ENCODE measurements at places on chromosomes 4 and X.
A peak's percentile ranks its signal among the peaks of the same experiment; 100 is the strongest.

- DNase-seq: no peak
These were observed 180.2 kb downstream of the PALLD start for GRCh38 chr4:168677063-168677462.

- peak; percentile 67 for DNase-seq
These were observed 123.1 kb upstream of the GPM6A start for GRCh38 chr4:175935016-175935661.

DNA sequence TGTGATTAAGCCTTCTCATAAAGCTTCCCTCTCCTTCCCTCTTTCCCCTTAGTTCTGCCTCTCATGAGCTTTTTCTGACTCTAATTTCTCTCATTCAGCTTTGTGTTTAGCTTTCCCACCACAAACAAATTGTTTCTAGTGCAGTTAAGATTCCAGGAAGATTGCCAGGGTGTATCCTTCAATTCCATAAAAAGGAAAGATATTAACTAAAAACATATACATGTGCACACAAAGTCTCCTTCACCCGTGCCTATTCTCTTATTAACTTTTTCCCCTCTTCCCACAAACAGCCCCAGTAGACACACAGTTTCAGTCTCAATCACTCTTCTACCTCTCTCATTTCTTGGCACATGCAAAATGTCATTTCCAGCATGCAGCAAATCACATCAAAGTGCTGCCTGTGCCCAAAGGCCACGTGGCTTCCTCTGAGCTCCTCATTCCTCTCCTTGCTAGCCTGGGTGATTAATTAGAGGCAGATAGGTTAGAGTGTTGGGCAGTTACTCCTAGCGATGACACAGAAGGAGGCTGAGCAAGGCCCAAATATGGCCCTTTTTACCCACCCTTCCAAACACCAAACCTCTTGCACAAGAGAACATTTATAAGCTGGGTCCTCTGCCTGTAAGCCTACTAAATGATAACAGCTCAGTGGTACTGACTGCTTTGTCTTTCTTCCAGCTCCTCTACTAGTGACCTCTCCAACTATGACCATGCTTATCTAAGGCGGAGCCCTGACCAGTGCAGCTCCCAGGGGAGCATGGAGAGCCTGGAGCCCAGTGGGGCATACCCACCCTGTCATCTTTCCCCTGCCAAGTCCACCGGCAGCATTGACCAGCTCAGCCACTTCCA, 159.6 kb downstream of the SOWAHB start:
- DNase-seq: no peak

GRCh38 chr4:129140521-129140920, 44.6 kb downstream of the C4orf33 start:
- DNase-seq: no peak

DNA sequence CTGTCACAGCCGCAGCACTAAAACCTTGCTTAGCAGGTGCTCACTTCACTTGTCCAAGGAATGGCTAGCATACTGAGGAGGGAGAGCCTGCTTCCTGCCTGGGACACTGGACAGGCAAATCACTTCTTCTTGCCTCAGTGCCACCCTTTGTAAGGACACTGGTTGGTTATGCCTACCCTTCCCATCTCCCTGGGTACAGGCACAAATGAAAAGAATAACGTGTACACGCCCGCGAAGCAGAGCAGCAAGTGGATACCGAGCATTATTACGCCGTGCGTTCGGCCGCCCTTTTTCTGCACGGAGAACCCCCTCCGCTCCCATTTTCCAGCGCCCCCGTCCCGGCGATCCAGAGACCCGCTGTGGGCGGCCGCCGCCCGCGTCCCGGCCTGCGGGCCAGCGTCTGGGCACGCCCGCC, 338 bp upstream of the KLHL2 start:
- peak; percentile 13 for DNase-seq

- DNase-seq: peak; percentile 1
These were observed 2214.5 kb upstream of the TENM3 start for GRCh38 chr4:180028682-180029081.

DNA sequence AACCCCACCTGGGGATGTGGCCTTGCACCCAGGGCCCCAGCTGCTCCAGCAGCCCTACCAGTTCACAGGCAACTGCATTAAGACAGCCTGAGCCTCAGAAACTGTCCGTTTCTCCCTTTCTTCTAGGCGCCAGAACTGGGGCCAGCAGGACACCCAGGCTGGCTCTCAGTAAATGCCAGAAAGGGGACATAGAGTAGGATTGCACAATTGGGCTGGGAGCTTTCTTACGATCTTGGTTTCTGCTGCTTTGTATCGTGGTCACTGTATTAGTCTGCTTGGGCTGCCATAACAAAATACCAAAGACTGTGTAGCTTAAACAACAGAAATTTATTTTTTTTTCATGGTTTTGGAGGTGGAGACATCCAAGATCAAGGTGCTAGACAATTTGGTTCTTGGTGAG, 48.4 kb downstream of the NALF2 start:
- no peak for DNase-seq

GRCh38 chrX:50100188-50100587, 100.6 kb downstream of the AKAP4 start:
- peak; percentile 17 for DNase-seq

DNA sequence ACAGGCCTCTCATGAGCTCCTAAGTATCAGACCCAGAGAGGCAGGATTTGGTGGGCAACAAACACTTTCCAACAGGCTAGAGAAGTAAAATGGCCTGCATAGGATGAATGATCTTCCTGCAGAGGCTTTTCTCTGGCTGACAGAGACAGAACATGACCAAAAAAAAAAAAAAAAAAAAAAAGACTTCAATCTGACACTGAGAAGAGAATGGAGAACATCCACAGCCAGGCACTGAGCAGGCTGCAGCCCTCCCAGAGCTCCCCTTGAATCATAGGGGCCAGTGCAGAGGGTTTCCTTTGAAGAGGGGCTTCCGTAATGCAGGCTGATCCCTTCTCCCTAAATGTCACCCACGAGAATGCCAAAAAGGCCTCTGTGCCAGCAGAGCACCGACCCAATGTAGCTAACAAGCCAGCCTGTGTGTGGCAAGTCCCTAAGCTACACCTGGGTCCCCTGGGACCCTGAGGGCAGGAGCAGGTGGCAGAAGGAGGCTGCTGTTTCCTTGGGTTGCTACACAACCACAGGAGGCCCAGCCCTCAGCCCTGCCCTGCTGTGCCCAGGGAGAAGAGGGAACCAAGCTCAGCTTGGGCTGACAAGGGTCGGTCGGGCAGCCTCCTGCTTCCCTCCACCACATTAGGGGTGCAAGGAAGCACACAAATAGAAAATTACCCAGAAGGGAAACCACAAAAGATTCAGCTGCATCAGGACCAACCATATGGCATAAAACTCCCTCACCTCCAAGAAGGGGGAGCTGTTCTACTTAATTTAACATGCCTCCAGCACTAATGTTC, 55.6 kb downstream of the MAP7D2 start:
- no peak for DNase-seq

DNA sequence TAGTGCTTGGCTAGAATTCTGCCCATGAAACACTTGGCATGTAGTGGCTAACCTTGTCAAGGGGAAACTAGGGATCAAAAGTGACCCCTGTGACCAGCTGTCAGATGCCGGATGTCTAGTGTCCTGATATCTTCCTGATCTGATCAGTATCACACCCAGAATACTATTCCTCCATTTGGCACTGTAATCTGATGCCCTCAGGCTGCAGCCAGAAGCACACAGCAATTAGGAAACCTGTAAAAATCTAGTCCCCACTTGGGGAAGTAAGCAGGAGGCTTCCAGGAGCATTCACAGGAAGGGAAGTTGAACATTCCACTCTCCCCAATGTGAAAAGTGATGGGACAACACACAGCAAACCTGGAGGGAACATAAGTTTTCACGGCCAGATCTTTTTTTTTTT, 125.1 kb downstream of the HS6ST2 start:
- DNase-seq: no peak

DNA sequence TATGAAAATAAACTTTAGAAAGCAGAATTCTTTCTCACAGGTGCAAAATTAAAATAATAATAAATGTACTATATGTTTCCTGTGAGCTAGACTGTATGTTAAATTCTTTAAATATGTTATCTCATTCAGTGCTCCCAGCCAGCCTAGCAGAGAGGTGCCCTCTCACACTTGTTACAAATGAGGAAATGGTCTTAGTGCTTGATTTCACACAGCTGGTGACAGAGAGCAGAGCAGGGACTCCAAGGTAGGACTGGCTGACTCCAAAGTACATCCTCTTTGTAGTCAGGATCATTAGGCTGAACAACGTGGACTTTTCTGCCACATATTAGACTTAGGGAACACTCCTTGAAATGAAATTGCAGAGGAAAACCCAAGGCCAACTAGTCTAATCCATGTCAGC, 72.0 kb upstream of the HHIP start:
- no peak for DNase-seq

DNA sequence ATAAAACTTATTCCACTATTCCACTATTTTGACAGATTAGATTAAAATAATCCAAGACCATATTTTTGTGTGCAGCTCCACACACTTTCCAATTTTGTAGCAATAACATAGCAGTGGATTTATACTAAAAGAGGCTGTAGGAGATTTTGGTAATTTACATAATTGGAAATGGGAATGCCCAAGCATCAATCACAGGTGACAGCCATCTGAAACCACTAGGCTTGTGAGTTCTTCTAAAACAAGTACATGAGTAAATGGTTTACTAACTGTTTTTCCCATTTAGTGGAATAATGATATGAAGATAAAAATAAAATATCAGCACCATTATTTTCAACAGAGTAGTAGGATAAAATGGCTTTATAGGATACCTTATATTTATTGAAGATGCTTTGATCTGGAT, 4.4 kb downstream of the ANK2 start:
- no peak for DNase-seq

DNA sequence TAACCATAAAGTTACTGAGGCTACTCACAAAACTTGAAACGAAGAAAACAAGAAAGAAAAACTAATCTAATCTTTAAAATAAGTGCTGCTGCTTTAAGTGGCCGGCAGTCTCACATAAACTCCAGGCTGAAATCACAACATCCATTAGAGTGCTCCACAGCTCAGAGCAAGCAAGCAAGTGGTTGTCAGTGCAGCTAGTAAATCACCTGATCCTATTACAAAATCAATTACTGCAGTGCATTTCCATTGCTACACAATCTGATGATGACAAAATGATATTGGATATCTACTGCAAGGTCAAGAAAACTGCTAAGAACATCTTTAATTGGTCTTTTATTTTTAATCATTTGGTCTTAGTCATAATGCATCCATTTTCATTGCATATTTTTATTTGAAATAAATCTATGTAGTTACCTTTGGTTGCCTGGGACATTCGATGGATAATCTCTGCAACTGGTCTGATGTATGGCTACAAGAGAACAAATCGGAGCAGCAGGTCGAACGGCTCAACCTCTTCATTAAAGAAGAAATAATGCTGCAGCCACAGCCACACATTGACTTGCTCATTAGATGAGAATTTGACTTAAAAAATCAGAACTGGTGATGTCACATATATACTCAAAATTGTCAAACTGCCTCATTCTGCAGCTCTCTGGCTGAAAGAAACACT, 87.7 kb downstream of the FBXW7 start:
- DNase-seq: no peak

GRCh38 chrX:46036508-46036907, 508.7 kb downstream of the ZNF674 start:
- DNase-seq: no peak

DNA sequence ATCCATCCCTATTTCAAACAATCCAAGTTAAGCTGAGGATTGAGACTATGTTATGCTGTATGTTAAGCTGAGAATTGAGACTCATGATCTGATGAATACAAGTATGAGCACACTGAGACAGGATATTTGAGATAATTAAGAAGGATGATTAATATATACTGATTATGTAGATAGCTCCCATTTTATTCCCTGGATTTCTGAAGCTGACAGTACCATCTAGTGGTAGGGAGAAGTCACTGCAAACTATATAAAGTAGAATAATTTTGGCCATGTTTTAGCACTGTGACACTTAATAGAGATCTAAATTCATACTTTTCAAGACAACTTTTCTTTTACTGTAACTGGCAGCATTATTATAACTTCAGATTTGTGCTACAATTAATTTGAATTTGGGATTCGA, 63.8 kb upstream of the HPRT1 start:
- peak; percentile 51 for DNase-seq

GRCh38 chr4:104457308-104457981, 37.2 kb downstream of the CXXC4 start:
- no peak for DNase-seq

- DNase-seq: no peak
These were observed 18.0 kb upstream of the PDZD4 start for GRCh38 chrX:153848325-153848724.

DNA sequence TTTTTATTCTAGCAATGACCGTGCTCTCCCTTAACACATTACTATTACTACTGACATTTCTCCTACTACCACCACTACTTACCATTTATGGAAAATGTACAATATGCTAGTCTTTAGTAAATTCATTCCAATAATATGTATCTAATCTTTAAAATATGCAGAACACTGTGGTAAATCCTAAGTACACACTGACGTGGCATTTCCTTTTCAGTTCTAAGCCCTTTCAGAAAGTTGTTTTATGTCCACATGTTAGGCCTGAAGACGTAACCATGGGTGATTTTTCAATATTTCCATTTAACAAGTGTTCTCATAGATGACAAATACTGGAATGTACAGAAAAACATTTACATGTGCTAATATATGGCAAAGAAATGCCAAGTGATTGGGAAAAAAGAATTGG, 268.6 kb upstream of the SLIT2 start:
- DNase-seq: no peak

GRCh38 chr4:105633241-105633640, 75.2 kb downstream of the INTS12 start:
- DNase-seq: no peak

Data from SW480 (cell line).